ENCODE measurements at places on chromosomes 2 and 18.

DNA sequence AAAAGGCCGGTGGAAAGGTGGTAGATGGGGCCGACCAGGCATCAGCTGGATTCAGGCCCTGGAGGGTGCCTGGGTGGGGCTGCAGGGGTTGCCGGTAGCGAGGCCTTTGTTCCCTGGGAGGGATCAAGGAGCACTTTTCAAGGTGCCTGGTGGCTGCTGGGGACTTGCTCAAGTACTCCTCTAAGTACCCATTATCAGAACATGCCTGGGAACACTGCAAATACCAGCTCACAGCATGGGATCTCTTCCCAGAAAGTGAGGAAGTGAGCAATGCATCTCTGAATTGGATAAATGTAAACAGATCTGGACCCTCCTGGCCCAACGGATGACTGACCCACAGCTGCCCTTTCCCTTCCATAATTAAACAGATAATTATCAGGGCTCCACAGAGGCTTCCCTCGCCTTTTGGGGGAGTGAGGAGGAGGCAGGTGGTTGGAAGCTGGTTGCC, 210.5 kb downstream of the SH3RF3 start:
- no peak for DNase-seq

GRCh38 chr2:19114126-19114525, 244.3 kb downstream of the OSR1 start:
- DNase-seq: no peak

DNA sequence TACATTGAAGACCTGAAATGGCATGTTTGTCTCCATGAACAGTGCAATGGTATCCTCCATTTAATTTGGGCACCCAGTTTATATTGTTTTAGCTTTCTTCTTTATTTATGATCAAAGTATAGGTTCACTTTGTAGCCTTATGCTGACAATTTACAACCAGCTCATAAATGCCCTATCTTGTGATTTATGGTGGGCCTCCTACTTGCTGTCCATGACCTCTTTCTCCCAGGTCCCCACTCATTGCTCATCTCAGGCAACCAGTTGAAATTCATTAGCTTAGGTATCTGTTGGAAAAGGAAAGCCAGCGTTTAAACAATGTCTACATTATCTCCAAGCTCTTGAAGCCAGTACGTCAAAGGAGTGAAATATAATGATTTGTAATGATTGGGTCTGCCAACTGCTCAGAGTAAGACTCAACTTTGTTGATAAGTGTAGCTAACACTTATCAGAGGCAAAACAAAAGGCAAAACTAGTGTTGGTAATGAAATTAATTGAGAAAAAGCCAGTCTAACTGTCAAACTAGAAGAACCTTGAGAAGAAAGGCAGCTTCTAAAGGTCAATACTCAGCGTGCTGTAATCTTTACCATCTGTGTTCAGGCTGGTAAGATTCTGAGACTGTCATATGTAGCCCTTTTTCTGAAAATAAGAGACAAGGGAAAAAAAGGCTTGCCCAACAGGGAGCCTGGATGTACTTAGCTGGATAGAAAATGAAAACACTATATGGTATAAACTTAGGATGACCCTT, 695.9 kb downstream of the EPHA4 start:
- DNase-seq: no peak

DNA sequence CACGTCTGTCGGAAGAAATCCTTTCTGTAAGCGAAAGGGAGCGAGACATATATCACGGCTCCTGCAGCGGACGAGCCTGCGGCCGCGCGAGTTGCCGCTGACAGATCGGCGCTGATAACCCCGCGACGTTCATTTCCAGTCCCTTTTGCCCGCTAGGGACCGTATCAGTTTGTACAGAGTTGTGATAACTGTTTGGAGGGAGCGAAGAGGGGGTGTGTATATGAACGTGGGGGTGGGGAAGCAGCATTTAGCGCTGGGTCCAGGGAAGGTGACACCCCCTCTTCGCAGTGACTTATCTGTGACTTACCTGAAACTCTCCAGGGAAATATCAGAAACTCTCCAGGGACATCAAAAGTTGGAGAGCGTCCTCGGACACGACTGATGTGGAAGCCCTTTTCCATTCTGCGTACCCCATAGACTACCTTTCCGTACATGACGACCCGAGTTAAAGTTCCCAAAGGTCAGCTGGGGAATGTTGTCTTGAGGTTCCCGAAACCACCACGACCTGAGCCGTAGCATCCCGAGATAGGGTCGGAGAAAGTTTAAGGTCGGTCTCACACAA, 948 bp upstream of the GATA6 start:
- peak; percentile 46 for DNase-seq

- no peak for DNase-seq
Observed at GRCh38 chr2:241967467-241968144, 98.1 kb downstream of the RTP5 start.

- DNase-seq: no peak
Observed at GRCh38 chr2:25331686-25332365, 9.9 kb downstream of the DNMT3A start.

DNA sequence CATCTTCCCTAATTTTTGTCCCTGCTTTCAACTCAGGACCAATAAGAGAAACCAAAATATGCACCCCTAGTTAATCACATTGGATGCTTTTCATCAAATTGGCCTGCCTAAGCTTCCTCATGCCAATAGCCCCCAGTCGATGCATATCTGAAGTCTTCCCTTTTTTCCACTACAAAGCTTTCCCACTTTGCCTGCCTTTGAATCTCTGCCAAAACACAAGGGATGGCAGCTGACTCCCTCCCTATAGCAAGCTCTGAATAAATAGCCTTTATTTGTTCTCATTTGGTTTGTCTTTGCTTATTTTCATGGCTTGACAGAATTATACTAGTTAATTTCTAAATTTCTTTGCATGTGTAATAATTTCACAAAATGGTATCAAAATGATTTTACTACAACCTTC, 621.2 kb downstream of the MBD2 start:
- DNase-seq: no peak

DNA sequence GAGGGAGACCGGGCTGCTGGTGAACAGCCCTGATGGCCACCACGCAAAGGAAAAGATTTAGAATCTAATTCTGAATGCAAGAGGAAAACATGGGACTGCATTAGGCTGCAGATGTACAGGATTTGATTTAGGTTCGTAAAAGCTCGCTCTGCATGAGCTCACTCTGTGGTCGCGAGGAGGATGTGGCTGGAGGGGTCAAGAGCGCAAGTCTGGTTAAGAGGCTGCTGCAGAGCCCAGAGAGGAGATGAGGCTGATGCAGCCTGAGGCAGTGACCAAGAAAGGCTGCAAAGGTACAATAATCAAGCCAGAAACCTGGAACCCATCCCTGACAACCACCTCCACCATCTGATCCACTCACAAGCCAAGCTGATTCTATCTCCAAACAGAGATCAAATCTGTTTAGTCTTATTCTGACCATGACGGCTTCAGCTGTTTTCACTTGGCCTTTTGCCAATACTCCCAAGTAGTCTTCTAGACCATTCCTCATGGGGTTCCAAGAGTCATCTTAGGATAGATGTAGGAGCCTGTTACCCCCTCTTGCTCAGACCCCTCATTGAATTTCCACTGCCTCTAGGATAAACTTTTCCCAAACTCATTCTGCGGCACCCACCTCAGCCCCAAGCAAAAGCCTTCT, 58.9 kb upstream of the ARL4C start:
- no peak for DNase-seq

DNA sequence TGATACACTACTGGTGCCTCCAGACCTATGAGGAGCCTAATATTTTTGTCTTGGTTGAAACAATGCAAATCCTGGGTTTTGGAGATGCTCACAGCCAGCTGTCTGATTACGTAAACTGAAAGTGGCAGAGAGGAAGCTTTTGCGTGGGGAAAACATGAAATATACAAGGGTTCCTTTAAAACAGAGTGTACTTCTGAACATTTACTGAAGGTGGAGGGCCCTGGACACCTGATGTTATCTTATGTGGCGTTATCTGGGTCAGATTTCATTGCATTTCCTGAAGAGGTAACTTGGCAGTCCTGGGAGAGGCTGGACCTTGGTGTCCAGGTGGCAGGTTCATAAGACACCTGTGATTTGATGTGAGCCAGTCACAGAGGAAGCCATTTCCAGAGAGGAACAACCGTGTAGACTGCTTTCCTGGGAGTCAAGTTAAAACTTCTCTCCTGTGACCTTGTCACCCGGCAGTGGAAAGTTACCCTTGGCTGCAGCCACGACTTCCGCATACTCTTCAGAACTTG, 105.0 kb downstream of the NEDD4L start:
- no peak for DNase-seq

GRCh38 chr18:13450289-13451212, 232.0 kb downstream of the LDLRAD4 start:
- no peak for DNase-seq

DNA sequence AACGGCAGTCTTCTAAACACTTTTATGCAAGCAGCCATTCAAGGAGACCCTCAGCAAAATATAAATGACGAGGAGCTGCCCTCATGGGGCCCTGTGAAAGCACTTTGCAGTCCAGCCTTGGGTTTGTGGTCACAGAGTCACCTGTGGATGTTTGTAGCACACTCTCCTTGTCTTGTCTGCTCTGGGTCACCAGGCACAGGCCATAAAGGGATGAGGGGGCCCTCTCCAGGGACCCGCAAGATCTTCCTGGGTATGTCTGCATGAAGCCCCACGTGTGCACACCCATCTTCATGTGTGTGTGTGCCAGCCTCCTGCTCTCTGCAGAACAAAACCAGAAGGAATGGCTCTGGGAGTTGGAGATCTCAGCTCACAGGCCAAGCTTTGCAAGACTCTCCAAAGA, 36.2 kb downstream of the ATOH8 start:
- DNase-seq: no peak
